T-helper 2 cell (primary cell): ENCODE measurements at places on chromosomes 2 and 18.

DNA sequence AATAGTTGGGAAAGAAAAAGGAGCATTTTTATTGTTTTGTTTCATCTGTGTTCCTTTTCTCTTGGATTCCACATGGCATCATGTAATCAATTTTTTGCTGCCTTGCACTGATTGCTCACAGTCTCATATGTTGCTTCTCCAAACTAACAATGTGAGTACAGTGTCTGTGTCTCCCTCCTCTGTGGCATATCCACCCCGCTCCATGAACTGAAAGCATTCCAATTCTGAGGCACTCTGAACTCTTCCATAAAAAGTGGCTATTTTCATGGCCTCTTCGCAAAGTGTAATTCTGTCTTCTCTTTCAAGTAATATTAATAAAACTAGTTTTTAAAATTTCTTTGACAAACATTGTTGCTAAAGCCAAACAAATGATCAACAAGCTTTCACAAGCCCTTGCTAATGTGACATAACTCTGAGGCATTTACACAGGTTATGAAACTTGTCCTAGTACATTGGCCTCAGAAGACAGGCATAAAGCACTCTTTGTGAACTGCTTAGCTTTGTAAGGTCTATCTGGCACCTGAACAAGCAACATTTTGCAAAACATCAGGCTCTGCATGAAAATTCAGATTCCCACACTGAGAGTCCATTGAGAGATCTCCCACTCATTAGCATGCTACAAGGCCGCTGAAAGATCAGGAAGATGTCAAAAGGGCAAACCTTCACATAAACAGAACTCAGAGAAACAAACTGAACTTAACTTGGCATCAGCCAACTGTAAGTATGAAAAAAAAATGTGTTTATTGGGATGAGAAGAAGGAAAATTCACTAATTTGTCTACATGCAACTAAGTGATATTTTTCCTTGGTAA lies 33.0 kb downstream of the GPR75 start:
- DNase-seq: no peak

DNA sequence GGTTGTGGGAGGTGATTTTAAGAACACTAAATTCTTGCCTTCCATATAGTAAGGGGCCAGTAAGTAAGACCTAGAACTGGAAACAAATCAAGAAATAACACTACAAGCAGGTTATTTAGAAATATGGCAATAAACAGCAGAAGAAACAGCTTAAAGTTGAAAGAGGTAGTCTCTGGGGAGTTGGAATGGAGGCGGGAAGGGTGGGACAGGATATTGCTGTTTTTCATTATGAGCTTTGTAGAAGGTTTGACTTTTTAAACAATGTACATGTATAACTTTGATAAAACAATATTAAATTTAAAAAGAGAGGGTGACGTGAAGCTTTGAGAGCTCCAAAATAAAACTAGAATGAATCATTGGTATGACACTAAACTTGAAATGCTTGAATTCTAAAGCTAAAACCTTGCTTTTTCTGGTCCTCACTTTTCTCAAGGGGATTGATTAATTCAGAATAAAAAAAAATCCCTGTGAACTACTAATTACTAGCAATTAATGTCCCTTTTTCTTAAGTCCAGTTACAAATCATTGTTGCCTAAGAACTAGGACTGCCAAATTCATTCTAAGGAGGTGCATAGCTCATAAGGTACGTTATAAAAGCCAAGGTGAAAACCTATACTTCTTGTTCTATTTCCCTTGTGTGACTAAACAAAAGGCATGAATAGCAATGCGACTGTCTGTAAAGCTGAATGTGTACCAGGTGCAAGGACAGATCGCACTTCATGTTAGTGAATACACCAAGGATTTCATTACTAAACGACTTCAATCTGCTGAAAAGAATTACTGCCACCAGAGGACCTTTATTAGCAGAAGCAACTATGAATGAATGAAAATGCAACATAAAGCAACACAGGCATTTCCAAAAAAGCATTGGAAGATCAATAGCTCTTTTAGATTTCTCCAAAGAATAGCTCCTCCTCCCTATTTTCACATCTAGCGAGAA lies 177.5 kb downstream of the RBM43 start:
- DNase-seq: no peak

DNA sequence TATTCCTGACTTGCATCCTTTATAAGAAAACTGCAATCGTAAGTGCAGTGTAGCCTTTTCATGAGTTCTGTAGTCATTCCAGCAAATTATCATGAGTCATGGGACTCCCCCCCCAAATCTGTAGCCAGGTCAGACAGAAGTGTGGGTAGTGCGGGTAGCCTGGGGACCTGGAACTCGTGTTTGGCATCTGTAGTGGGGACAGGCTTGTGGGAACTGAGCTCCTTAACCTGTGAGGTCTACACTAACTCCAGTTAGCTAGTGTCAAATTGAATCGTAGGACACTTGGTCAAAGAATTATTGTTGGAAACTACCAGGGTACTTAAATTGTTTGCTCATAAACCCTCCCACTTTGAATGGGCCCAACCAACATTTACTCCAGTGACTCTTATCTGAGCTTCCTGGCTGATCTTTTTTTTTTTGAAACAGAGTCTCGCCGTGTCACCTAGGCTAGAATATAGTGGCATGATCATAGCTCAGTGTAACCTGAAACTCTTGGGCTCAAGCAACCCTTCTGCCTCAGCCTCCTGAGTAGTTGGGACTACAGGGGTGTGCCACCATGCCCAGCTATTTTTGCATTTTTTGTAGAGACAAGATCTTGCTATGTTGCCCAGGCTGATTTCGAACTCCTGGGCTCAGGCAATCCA lies 12.4 kb downstream of the PFN4 start:
- DNase-seq: no peak

- no peak for DNase-seq
Measured at GRCh38 chr2:47388888-47389287, 14.1 kb upstream of the MSH2 start.

- no peak for DNase-seq
Measured at GRCh38 chr2:44980751-44981713, 28.2 kb downstream of the SIX2 start.

GRCh38 chr2:156004459-156004858 lies 328.1 kb downstream of the NR4A2 start:
- DNase-seq: no peak
